Spleen (tissue), 13 donors: ENCODE measurements at places on chromosomes 3 and 15. TPM values are rescaled to one million over a fixed set of nuclear protein-coding genes. Genes with fewer than 3 reads are reported as not detected.

- DNase-seq, result no peak
Measured at GRCh38 chr3:49351521-49352011, 6.6 kb downstream of the GPX1 start.

DNA sequence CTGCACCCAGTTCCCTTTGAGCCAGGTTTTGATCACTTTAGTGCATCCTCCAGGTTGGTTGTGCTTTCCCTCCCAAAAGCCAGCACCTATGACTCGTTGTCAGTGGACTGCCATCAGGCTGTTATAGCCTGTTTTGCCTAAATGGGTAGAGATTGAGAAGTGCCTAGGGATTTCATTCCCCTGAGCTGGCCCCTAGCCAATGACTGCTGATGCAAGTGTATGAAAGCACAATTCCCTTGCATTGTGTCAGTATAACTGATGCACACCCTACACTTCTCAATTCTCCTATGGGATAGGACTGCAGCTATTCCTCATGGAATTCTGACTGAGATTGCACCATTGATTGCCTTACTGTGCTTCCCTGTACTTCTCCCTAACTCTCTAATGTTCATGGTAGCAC lies 102.1 kb upstream of the ARPP21 start:
- no peak for DNase-seq

- DNase-seq, result no peak
Measured at GRCh38 chr3:112822064-112823055, 24.3 kb downstream of the CD200R1L start.

DNA sequence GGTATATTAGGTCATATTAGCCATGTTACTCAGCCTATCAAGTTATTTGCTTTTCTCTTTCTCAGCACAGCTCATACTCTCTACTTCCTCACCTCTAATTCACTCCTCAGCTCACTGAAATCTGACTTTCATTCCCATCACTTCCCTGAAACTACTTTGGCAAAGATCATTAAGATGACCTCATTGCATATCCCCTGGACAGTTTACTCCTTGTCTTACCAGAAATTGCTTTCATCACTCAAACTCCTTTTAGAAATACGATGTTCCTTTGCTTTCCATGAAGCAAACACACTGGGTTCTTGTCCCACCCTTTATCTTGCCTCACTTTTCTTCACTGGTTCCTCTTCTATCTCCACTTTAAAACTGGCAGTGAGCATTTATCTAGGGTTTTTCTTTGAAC lies 354.4 kb downstream of the TUSC7 start:
- no peak for DNase-seq

- no peak for DNase-seq
Measured at GRCh38 chr15:61764981-61765380, 295.3 kb downstream of the VPS13C start.

DNA sequence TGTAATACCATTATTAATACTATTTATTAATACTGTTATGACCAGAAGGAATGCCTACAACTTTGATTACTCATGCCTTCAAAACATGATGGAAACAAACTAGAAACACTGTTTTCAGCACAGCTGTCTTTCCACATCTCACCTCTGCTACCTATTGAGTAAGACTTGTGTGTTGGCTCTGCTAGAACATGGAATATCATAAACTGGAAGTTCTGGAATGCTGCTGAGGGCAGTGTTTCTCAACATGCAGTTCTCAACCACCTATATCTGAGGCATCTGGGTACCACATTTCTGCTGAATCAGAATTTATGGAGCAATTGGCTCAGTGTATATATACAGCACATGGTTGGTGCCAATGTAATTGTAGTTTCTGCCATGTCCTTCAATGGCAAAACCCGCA lies 392.1 kb downstream of the TUSC7 start:
- no peak for DNase-seq

Gene DUOXA2
- not detected for total RNA-seq

DNA sequence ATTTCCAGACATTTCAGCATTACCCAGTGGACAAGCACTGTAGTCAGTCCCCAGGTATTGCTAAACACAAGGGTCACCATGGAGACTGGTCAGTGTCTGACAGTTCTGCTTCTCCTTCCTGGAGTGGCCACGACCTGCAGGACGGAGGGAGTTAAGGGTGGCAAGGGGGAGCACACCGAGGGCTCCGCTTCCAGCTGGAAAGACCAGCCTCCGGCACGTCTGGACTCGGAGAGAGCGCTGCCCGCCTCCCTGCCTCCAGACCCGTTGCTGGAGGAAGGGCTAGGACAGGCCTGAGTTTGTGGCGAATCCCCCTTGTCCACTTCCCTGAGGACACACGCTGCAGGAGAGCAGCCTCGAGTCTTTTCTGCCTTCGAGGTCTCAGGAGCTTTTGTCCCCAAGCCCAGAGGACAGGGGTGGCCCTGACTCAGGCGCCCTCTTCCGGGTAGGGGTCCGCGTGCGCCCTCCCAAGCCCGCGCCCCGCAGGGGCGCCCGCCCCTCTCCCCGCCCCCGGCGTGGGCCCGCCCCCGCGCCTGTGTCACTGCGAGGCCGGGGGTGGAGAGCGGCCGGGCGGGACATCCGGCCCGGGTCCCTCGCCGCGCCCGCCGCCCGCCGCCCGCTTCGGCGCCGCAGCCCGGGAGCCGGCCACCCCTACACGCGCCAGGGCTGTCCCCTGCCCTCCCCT lies at the start of gene CHST14:
Gene CHST14 (plus strand): TSS at position 562 of the 682 bp plus-strand sequence. CDS start 230 bp downstream, outside the sequence.
- DNase-seq, result peak; percentile 92

- no peak for DNase-seq
Measured at GRCh38 chr3:4606911-4607310, 113.8 kb downstream of the ITPR1 start.

GRCh38 chr3:3179407-3180094 lies at the start of gene CRBN:
Gene CRBN, minus strand, starts transcription at chr3:3179691. Its CDS starts 4 bp downstream, at chr3:3179687.
- peak; percentile 98 for DNase-seq

- DNase-seq, result no peak
Measured at GRCh38 chr3:170523248-170523647, 62.6 kb downstream of the SLC7A14 start.

DNA sequence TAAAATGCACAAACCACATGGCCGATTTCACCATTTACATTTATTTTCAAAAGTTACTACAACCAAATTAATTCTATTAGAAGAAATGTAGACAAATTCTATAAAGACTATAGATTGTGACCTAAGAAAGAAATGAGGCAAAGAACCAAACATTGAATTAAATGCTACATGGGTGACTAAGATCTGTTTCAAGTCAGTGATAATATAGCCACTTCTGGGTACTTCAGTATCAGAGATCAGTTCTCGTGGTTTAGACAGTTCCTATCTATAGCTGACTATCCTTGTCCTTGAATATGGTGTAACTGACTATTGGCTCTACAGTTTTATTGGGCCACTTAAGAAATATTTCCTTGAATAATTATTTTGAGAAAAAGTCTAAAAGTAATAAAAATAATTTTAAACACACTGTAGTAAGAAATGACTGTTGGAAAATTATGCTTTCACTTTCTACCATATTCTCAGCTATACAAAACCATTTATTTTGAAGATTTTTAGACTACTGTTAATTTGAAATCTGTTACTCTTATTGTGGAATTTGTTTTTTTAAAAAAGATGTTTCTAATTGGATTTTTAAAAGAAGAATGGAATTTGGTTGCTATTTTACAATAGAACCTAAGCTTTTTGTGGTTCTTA lies 14.1 kb downstream of the KCNMB3 start:
- DNase-seq, result no peak

DNA sequence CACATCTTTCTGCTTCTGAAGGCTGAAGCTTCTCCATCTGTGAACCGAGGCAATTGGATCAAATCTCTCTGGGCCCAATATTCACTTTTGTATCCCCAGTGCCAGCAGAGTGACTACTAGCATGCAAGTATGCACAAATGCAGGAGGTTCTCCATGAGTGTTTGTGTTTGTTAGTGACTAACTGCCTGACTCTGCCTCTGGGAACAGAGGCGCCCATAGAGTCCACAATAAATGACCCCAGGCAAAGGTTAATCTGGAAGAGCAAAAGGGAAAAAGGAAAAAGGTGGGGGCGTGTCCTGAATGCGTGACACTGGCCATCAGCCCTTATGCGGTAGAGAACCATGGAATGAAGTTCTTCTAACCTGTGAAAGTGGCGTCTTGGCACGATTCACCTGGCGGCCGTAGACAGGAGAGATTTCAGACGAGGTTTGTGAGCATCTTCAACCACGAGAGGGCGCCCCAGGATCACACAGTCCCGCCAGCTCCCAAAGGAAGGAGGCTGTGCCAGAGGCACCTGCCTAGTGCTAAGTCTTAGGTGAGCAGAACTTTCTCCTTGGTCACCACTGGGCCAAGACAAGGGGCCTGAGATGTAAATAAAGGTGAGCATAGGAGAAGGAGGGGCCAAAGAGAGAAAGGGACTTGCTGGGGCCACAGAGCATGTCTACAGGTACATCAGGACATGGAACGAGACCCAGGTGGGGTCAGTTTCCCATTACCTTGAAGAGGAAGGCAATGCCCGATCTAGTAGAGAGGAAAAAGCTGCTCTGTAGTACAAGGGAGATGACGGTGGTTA lies 44.2 kb downstream of the RBPMS2 start:
- peak; percentile 95 for DNase-seq

DNA sequence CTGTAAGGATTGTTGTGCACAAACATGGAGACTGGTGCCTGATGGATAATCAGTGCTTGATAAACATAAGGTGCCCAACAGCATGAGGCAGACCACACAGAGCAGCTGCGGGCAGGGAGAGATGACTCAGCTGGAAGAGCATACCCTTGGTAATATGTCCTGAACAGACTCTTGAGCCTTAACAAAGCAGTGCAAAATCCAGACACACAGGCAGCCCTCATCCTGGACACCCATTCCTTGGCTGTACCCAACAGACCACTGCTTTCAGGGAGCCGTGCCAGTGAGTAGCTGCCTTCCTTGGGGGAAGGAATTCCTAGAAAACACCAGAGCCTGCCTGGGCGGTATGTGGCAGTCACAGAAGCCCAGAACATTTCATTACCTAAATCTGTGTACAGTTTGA lies 156.2 kb downstream of the CLSTN2 start:
- no peak for DNase-seq
